ENCODE measurements at places on chromosomes 12 and 14. TPM values are rescaled to one million over a fixed set of nuclear protein-coding genes. Genes with fewer than 3 reads are reported as not detected.

The LMNTD1 gene
- not detected for total RNA-seq

The MSRB3 gene
- total RNA-seq, result 44.5 TPM

The EIF2S1 gene
- 182 TPM for total RNA-seq

The ETFRF1 gene
- 12.5 TPM for total RNA-seq

The TMBIM6 gene
- total RNA-seq, result 243 TPM

The RIN3 gene
- 2.6 TPM for total RNA-seq

The TAS2R20 gene
- total RNA-seq, result 1.9 TPM

The MORN3 gene
- total RNA-seq, result 2.0 TPM

All from smooth muscle cell of the coronary artery (primary cell).